ENCODE measurements at places on chromosomes 3 and 15.

DNA sequence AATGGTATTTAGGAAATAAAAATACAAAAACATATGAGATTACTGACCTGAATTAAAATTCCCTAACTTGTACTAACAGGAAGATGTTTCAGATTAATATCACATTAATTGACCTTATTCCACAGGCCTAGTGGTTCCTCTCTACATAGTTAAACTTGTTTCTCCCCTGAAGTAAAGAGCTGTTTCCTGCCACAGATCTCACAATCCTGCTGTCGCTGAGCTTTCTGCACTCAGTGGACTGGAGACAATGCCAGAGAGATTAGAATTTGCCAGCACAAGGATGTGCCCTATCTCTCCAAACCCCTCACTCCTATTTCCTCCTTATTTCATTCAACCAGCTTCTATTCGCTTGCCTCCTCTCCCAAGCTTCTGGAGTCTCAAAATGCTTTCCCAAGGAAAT is 130.6 kb downstream of the CTNNB1 start:
- no peak for DNase-seq

DNA sequence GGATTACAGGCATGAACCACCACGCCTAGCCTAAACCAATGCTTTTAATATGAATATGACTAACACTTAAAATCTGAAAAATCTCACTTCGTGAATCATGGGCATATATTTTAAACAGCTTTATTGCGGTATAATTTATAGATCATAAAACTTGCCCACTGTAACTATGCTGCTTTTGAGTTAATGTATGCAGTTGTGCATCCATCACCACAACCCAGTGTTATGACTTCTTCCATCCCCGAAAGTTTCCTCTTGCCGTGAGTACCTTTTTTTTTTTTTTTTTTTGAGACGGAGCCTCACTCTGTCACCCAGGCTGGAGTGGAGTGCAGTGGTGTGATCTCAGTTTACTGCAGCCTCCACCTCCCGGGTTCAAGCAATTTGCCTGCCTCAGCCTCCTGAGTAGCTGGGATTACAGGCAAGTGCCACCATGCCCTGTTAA is 7.1 kb downstream of the KAT2B start:
- DNase-seq = no peak

DNA sequence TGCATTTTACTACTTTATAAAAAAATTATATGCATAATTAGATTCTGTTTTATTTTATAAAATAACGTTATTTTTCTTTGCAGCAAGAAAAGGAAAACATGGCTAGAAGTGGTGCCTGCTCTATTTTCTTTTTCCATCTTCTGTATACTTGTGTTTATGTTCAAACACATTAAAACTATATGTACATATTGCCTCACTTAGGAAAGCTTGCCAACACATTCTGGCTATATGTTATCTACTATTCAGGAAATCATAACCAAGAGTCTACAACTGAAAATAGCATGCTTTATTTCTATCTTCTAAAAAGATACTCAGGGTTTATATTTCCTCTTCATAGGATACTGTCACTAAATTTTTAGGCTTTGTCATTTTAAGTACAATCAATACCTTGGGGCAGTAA is 90.2 kb upstream of the KCNMB2 start:
- no peak for DNase-seq

DNA sequence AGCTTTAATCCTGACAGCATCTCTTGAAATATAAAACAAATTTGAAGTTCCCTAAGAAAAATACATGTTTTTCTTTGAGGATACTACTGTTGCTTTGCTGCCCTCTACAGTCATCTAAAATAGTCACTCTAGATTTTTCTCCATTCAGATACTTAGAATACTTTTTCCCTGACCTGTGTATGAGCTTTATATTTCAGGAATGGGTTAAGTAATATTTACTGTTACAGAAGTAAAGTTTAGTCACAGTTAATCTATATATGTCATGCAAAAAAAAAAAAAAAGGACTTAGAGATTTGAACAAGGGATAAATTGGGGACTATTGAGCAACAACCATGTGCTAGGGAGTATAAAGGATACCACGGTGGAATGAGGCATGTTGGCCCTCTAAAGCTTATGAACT is 8.8 kb downstream of the NECTIN3 start:
- peak; percentile 54 for DNase-seq

- no peak for DNase-seq
Observed at GRCh38 chr3:58434990-58435389, 1.4 kb upstream of the PDHB start.

DNA sequence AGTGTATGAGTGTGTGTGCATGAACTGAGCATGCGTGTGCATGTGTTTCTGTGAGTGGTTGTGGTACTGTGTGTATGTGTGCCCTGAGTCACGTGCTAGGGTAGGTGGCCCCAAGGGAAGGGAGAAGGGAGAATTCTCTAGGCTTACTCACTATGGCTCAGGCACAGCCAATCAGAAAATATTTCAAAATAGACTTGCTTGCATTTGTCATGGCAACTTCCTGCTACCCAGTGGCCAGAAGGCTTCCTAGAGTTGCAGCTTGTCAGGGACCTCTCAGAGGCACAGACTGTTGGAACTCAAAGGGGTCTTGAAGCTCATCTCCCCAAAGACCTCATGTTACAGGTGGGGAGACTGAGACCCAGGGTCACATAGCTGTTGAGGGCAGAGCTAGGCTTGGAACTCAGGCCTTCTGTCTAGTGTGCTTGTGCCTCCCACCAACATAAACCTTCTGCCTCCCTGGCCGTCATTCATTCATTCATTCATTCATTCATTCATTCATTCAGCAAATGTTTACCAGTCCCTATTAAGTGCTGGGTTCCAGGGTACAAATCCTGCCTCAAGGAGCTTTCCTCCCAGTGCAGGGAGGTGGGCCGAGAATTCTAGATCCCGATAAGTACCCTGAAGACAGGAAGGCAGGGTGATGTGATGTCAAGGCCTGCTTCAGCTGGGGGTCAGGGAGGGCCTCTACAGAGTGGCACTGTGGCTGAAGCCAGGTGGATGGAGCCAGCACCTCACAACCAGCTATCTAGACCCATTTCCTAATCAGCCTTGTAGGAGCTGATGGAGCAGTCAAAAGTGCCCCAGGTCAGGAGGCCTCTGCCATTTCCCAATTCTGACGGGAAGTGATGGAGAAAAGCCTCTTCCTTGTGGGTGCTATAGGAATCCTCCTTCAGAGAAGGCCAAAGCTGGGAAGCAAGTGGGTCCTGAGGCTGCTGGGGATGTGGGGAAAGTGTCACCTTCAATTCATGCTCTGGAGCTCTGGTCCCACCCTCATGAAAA is 10.9 kb upstream of the RFT1 start:
- DNase-seq = no peak

DNA sequence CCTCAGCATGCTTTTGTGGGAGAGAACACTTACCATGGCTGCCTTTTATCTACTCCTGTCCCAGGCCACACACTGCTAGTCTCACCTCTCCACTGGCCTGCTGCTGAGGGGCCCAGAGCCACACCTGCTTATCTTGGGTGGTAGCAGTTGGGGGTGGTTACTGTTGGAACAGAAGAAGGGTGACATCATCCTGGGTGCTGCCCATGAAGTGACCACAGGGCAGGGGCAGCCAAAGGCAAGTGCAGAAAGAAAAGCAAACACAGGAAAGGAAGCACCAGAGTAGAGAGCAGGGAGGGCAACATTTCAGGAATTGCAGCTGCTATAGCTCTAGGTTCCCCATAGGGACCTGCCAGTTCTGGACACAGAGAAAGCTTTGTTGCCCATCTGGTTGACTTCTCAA is 345.2 kb downstream of the VPS13C start:
- no peak for DNase-seq

DNA sequence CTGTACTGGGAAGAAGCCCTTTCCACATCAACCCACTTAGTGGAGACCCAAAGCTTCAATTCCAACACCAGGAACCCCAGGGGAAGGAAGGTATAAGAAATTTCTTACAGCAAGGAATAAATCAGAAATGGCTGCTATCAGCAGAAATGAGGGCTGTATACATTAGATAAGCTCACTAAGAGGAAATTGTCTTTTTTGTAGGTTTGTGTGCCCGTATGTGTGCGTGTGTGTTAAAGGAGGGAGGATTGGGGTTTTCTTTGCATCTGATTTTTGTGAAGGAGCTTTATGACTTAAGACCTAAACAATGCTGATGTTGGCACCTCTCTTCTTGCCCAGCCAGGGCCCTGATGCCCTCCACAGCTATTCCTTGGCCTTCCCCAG is 18.6 kb downstream of the ARRDC4 start:
- no peak for DNase-seq

DNA sequence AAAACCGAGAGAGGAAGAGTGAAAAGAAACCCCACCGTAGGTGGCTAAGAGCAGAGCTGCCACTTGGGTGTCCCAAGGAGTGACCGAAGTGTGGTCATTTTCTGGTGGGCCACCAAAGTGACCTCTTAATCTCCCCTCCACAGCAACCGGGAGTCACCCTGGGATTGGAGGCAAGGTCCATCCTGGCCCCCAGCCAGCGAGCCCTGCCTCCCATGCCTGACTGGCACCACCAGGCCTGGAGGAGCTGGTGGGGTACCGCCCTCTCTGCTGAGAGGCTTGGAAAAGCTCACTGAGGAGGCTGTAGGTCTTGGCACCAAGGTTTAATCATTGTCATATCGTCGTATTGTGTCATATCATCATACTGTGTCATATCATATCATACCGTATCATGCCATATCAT is 74.0 kb upstream of the TRPM1 start:
- DNase-seq = no peak

GRCh38 chr15:26736502-26737248 is 36.2 kb downstream of the GABRB3 start:
- no peak for DNase-seq

- no peak for DNase-seq
Observed at GRCh38 chr15:92028389-92028724, 174.8 kb downstream of the SLCO3A1 start.

DNA sequence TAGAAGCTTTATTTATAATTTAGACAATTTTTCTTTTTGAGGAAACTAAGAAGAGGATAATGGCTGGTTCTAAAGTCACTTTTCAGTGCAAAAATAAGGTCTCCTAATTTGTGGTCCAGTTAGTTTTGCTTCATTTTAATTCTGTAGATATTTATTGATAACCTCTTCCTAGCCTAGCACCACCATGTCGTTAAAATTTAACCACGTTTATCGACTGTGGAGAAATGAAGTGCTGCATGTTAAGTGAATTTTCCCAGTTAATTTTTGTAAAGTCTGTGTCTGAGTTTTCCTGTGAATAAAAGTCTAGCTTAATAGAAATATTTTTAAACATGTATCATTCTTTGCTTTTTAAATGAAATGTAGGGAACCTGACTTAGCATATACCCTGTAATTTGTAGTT is 16.7 kb downstream of the LRRC28 start:
- no peak for DNase-seq

DNA sequence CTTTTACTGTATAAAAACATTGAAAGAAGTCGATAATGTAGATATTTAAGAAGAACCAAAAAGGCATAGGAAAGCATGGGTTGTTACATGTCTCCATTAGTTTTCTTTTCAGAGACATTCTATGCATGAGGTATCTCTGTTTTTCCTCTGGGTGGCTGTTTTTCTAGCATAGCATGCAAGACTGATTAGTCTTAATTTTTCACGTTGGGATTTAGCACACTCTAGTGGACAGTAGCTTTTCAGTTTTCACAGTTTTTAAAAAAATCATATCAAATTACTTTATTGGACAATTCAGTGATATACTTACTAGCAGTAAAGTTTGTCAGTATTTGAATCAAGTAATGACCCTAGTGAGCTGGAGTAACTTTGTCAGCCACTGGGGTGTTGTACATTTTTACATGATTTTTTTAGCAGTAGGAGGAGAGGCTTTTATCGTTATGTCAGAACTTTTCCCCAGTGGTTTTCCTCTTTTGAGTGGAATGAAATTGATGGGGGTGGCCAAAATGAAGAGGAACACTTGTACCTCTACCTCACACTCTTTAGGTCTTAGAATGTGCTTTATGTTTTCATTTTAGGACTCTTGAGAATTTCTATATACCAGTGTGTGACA is 57.2 kb downstream of the SEC22A start:
- DNase-seq = peak; percentile 77

- no peak for DNase-seq
Observed at GRCh38 chr15:87609894-87610293, 646.6 kb downstream of the NTRK3 start.

GRCh38 chr3:12579456-12579855 is 22.6 kb downstream of the MKRN2 start:
- no peak for DNase-seq

- DNase-seq = no peak
Observed at GRCh38 chr3:193530231-193531165, 24.2 kb downstream of the ATP13A4 start.

GRCh38 chr3:115085197-115085865 is 61.8 kb downstream of the ZBTB20 start:
- DNase-seq = peak; percentile 4

- DNase-seq = no peak
Observed at GRCh38 chr15:94778840-94779239, 547.5 kb downstream of the MCTP2 start.

DNA sequence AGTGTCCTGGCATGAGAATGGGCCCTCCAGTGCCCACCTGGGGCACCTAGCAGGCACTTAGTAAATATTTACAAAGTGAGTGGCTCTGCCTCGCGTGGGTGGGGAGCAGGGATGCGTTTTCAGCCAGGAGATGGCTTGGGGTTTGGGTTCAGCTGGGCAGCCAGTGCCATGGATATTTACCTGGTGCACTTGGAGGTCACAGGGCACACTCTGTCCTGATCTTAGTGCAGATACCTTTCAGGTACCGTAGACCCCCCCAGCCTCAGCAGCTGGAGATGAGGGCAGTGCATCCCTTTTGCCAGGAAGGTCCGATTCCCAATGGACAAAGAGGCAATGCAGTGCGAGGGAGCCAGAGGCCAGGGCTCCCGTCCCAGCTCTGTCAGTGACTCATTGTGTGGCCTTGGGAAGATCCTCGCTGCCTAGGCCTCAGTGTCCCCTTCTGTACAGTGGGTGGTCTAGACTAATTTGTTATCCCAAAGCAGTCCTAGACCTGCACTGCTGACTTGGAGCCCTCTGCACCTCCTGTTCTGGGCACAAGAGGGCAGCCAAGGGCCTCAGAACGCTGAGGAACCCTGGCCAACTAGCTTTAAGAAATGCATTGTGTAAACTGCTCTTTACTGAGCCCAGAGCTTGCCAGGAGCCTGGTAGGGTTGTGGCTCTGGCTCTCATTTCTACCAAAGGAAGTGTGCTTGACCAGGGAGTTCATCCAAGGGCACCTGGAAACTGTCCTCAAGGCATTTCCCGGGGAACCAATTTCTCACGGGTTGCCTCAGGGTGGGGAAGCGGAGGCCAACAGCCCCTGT is 16.0 kb downstream of the HDAC11 start:
- peak; percentile 68 for DNase-seq

- DNase-seq = no peak
Observed at GRCh38 chr3:57816471-57817095, 60.5 kb downstream of the SLMAP start.

- DNase-seq = no peak
Observed at GRCh38 chr3:74200952-74201351, 413.5 kb downstream of the CNTN3 start.

All from SW 1271 (cell line).